ENCODE measurements at places on chromosomes 5 and 9.

- no peak for DNase-seq
Observed at GRCh38 chr5:64330728-64331231, 165.1 kb downstream of the RNF180 start.

DNA sequence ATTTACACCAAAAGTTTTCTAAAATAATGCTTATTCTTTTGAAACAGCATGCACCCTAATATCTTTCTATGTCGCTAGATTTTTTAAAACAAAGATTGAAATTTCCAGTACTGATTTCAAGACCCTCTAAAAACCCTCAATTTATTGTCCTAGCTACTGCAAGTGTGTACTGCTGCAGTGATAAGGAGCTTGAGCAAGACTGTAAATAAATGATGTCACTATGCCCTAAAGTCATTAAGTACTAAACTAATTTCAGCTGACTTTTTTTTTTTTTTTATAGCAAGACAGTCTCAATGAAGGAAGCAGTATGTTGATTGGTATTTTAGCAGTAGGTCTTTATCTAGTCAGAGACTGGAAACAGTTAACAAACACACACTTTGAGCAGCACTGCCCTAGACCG, 12.2 kb upstream of the MIER3 start:
- no peak for DNase-seq

- no peak for DNase-seq
Observed at GRCh38 chr5:55568654-55569512, 34.1 kb upstream of the PLPP1 start.

DNA sequence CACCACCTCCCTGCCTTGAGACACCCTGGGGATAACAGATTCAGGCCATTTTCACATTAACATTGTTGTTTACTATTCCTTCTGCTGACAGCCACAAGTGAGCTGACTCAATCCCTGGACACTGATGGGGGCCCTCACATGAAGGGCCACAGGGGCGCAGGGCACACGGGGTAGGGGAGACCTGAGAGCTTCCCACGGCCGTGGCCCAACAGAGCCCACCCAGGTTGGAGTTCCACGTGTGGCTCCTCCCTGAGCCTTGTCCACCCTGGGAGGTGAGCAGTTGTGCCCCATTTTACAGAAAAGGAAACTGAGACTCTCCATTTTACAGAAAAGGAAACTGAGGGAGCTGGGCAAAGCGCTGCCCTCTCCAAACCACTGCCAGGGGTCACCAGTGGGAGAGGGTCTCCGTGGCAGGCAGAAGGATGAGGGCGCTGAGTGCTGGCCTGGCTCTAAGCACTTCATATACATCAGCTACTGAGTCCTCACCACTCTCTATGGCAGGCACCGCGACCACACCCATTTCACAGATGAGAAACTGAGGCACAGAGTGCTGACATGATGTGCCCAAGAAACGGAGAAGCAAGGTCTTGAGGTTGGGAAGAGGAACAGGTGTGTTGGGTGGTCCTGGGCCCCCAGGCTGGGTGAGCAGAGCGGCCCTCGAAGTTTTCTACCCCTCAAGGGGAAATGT, 2.3 kb downstream of the NINJ1 start:
- no peak for DNase-seq

GRCh38 chr9:73529666-73530065, 378.0 kb downstream of the ANXA1 start:
- DNase-seq, result no peak

DNA sequence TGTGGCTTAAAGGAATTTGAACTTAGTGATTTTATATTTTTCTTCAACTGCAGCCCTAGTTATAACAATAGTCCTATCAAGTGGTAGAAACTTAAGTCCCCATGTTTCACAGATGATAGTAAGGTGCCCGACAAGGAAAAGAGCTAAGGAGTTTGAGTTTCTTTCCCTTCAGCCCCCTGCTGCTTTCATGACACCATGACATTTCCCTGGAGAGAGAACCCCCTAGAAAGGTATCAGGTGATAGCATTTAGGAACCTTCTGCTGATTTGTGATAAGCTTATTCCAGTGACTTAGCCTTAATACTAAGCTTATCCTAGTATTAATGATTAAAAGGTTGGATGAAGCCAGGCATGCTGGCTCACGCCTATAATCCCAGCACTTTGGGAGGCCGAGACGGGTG, 623.8 kb upstream of the TYRP1 start:
- no peak for DNase-seq

DNA sequence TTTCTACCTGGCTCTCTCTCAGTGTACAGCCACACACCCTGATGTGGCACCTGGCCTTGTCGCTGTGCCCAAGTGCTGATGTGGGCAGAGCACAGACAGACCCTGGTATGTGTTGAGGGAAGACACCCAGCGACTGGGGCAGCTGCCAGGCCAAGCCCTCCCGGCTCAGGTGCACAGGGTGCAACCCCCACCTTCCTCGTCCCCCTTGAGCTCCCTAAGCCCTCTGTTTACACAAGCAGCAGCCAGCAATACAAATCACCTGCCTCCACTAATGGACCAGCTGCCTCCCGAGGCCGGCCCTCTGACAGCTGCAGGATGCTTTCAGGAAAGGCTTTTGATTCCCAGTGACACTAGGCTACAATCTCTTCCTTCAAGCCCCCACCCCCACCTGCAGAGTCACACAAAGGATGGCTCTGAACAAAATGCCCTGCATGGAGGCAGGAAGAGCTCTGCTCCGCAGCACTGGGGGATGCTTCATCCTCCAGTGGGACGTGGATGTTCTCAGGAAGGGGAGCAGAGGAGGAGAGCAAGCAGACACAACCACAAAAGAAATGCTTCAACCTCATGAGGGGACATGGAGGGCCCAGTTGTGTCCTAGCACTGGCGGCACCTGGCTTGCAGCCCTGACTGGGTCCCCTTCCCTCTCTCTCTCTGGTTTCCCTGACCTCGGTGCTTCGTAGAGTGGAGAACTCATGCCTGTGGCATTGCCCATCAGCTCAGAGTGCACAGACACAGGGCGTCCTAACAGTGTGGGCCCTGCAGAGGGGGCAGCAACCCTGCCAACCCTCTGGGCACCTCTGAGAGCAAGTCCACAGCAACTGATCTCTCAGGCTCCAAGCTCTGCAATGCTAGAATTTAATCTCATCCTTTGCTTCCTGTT, 140.8 kb downstream of the BARX1 start:
- no peak for DNase-seq

DNA sequence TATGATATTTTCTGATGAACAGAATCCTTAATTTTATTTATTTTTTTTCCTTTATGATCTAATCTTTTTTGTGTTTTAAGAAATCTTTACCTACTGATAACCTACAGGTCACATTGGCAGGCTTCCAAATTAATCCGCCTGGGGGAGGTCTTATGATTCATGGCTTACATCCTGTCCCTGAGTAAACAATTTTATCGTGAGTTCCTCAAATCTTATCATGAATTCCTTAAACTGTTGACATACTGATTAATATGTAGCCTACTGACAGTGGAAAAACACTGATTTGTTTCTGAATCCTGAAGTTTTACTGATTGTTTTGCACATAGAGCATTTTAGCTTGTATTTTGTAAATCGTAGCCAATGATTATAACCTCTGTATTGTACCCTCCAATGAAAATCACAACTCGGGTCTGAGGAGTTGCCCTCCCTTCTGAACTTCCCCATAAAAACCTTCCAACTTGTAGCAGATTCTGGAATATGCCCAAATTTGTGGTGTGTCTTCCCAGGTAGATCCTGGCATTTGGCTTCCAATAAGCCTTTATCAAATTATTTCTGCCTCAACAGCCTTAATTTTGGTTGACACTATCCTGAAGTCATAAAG, 105.6 kb downstream of the VCAN start:
- peak; percentile 34 for DNase-seq

GRCh38 chr5:108587821-108588220, 159.9 kb upstream of the FER start:
- DNase-seq, result no peak

- no peak for DNase-seq
Observed at GRCh38 chr5:16454686-16455085, 10.9 kb downstream of the ZNF622 start.

DNA sequence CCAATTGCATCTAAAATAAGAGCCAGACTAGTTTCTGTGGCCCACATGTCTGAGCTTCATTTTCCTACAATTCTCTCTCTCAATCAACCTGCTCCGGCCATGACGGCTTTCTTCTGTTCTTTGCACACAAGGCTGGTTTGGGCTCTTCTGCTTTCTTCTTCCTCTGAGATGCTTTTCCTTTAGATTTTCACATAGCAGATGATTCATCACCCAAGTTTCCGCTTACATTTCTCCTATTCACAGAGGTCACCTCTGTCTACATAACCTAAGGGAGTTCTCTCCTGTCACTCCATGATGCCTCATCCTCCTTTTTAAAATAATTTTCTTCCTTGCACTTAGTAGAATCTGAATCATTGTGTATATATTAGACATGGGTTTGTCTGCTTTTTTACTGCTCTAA, 334.6 kb upstream of the TUSC1 start:
- no peak for DNase-seq
